ENCODE measurements at places on chromosomes 7 and 10. TPM values are rescaled to one million over a fixed set of nuclear protein-coding genes. Genes with fewer than 3 reads are reported as not detected.

PNLIP gene
- total RNA-seq, result not detected

CD36 gene
- total RNA-seq, result 5.5 TPM

PCLO gene
- total RNA-seq, result not detected

MCM10 gene
- 2.9 TPM for total RNA-seq

GRCh38 chr10:34612446-34612845, 202.7 kb downstream of the PARD3 start:
- no peak overlapping the region for H3K27ac ChIP-seq
- no peaks in the 10 kb centered on the region for H3K36me3 ChIP-seq
- no peak for DNase-seq
- H3K27me3 ChIP-seq, result no peaks in the 10 kb centered on the region
- no peak overlapping the region for H3K4me3 ChIP-seq

- no peak overlapping the region for H3K4me3 ChIP-seq
- no peaks in the 10 kb centered on the region for H3K4me1 ChIP-seq
- H3K27ac ChIP-seq, result no peak overlapping the region
- H3K36me3 ChIP-seq, result no peaks in the 10 kb centered on the region
- H3K27me3 ChIP-seq, result no peaks in the 10 kb centered on the region
- DNase-seq, result no peak
Observed at GRCh38 chr10:31188792-31189406, 130.1 kb upstream of the ZEB1 start.

GRCh38 chr7:104040666-104041065, 51.2 kb upstream of the RELN start:
- no peaks in the 10 kb centered on the region for H3K27me3 ChIP-seq
- no peaks in the 10 kb centered on the region for H3K36me3 ChIP-seq
- no peaks in the 10 kb centered on the region for H3K4me1 ChIP-seq
- no peak for DNase-seq
- no peak overlapping the region for H3K4me3 ChIP-seq

Measured in natural killer cell (primary cell).